ENCODE measurements at places on chromosomes 2 and 18.

- no peak for DNase-seq
Measured at GRCh38 chr2:205849136-205849535, 166.8 kb downstream of the NRP2 start.

- no peak for DNase-seq
Measured at GRCh38 chr18:7325126-7325430, 94.2 kb downstream of the LRRC30 start.

GRCh38 chr2:7666596-7667259, 749.5 kb downstream of the RNF144A start:
- DNase-seq: no peak

DNA sequence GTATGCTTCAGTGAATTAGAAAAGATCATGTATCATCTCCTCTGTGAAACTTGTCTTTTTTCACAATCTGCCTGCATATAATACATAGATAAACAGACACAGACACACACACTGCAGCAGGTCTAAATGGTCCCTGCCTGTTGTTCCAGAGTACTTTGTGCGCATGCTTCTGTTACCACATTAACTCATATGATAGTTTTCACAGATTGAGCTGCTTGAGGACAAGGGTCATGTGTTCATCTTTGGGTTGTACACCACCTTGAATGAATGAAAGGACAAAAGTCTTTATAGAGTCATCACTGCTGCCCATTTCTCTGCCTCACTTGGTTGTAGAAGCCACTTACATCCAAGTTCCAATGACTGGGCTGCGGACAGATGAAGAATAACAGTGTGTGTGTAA, 72.7 kb upstream of the GLS start:
- no peak for DNase-seq

- DNase-seq: no peak
Measured at GRCh38 chr18:28175150-28175929, 1.6 kb downstream of the CDH2 start.

GRCh38 chr2:132953771-132954170, 283.8 kb upstream of the LYPD1 start:
- no peak for DNase-seq

DNA sequence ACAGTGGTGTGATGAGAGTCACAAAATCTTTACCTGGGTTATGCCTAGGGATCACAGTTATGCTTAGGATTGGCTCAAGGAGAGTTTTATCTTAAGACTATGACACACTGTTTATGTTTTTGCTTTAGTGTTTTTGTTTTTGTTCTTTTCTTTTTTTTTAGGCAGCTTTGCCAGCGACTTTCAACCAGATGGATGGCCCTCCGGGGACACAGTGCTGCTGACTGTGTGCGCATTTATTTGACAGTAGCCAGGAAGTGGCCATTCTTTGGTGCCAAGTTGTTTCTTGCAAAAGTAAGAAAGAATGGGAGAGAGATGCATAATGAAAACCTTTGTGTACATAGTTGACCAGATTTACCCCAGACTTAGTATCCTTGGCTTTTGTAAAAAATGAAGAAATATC, 15.1 kb upstream of the DYNC2LI1 start:
- DNase-seq: no peak

- no peak for DNase-seq
Measured at GRCh38 chr2:69114534-69114933, 101.6 kb downstream of the ANTXR1 start.

- DNase-seq: no peak
Measured at GRCh38 chr2:121875585-121876185, 120.2 kb downstream of the TSN start.

GRCh38 chr2:189685540-189686229, 11.2 kb downstream of the ANKAR start:
- DNase-seq: no peak

DNA sequence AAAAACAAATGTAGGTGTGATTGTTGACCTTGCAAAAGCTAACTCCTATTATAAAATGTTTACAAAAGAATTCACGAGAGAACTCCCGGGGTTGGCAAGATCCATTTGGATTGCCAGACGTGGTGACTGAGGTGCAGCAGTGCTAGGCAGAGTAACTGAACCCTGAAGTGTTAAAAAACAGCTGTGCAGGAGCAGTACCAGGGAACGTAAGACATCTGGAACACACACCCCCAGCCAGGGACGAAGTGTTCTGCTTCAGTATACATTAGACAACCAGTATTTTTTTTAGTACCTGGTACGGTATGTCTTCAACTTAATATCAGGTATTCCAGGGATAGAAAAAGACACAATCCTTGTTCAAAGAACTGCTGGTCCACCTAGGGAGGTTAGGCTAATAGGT, 272.1 kb upstream of the EPAS1 start:
- DNase-seq: no peak

Measured in renal cortex interstitium (tissue), 15 donors.